ENCODE measurements at places on chromosomes 1 and 21.

DNA sequence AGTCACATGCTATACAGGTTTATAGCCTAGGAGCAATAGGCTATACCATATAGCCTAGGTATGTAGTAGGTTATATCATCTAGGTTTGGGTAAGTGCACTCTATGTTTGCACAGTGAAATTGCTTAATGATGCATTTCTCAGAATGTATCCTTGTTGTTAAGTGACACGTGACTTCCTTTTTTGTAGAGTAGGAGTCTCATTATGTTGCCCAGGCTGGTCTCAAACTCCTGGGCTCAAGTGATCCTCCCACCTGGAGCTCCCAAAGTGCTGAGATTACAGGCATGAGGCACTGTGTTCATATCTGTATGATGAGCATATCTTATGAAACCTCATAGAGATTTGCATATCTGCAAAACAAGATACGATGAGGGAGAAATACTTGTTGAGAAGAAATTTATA lies 13.8 kb upstream of the ABCB10 start:
- DNase-seq = no peak

GRCh38 chr1:61605607-61606321 lies 119.2 kb downstream of the TM2D1 start:
- no peak for DNase-seq

DNA sequence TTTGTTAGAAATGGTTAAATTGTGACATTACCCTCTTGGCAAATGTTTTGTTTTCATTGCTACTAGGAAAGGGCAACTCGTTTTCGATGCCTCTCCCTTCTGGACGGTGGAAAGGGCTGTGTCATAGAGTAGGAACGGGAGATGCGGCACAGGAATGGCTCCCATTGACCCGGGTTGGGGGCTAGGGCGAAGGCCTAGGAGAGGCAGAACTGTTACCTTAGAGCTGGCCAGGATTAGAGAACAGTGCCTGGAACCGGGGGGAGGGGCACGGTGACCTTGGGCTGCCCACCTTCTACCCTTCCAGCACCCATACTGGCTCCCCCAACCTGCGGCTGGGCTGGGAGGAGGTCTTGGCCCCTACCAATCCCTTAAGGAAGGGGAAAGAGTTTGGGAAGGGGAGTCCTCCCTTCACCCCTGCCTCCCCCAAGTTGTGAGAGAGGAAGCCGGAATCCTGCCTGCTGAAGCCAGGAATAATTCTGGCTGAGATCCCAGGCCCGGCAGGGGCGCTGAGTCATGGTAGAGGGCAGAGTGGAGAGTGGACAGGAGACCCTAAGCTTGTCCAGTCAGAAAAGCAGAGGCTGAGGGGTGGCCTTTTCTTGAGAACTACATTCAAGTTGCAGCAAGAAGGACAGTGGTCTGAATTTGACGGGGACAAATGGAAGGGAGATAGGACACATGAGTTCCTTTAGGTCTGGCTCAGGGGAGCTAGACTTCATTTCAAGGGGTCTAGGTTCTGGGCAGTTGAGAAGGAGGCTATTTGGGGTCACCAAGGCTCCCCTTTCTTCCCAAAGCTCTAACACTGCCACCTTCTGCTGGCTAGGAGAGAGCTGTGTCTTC lies 8.2 kb downstream of the LMNA start:
- DNase-seq = peak; percentile 88

GRCh38 chr1:154493276-154493675 lies 8.7 kb upstream of the TDRD10 start:
- no peak for DNase-seq

GRCh38 chr1:97783751-97784150 lies 137.1 kb downstream of the DPYD start:
- no peak for DNase-seq

- DNase-seq = peak; percentile 25
Measured at GRCh38 chr1:11248169-11248568, 14.2 kb downstream of the MTOR start.

Measured in sciatic nerve (tissue), 2 donors.